ENCODE measurements at places on chromosomes 3 and 15.

DNA sequence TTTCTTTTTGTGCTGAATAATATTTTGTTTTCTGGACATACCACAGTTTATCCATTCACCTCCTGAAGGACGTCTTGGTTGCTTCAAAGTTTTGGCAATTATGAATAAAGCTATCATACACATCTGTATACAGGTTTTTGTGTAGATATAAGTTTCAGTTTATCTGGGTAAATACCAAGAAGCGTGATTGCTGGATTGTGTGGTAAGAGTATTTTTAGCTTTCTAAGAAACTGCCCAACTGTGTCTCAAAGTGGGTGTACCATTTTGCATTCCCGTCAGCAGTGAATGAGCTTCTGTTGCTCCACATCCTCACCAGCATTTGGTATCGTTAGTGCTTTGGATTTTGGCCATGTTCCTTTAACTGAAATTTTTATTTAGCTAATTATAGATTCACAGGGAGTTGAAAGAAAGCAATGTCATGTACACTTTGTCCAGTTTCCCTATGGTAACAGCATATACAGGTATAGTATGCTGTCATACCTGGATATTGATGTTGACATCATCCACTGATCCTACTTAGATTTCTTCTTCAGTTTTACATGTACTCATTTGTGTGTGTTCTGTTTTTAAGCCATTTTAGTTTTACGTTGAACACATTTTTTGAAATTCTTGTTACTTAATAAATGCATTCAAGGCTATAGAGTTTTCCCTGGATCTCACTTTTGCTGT, 11.9 kb downstream of the ARID3B start:
- no peak for DNase-seq

DNA sequence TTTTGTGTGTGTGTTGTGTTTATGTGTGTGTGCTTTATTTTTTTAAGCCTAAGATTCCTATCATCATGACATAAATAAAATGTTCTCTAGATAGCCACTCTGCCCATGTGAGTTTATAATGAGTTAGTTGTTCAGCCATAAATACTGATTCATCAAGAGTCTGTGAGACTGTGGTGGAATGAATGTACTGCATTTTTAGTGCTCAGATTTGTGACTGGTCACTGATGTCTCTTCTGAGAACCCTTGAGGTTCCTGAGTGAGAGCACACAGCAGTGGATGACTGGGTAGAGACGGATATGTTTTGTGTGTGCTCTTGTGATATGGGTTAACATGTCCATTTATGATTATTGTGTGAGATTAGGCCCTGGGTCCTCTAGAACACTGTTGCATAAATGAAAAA, 51.2 kb downstream of the SETD5 start:
- DNase-seq = no peak

- no peak for DNase-seq
Measured at GRCh38 chr3:115187149-115187757, 40.2 kb upstream of the ZBTB20 start.

DNA sequence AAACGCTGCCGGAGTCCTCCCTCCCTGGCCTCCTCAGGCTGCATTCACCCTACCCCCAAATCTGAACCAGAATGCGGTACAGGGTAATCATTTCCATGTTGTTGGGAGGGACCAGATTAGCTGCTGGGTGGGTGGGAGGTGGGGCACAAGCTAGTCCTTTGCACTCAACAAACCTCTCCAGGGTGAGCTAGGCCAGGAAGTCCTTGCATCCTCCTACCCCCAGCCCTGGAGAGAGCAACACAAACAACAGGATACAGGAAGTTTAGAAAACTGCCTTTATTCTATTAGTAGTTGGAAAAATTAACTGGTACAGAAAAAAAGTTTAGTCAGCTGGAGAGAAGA, 702 bp upstream of the GPX1 start:
- no peak for DNase-seq

DNA sequence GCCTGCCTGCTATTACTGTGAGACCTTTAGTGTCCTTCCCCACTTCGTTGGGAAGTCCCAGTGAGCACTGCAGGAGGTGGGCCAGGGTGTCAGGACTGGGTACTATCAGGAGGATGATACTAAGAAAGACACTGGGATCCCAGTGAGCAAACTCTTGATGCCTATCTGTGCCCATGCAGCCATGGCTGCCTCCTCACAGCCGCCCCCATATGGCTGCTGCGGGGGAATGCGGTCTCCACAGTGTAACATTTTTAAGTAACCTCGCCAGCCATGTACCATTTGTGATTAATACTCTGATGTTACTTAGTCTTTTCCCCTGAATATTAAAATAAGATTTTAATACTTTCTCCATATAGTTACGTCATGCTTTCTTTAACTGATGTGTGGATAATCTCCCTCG, 312.2 kb downstream of the RYR3 start:
- no peak for DNase-seq

DNA sequence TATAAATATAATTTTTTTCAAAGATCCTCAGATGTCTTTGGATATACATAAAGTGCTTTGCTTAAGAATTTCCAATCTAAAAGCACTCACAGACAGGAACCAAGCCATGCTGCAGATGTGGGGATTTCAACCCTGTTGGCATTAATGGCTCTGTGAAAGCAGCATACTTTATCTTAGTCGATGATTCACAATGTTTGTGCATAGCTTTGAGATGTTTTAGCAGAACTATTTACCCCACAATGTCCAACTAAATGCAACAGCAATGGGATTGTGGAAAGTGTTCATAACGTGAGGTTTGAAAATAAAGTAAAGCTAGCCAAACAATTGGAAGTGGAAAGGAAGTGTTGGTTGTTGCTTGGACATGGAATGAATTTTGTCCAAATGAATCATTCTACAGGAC, 371.4 kb downstream of the SOX2 start:
- no peak for DNase-seq

- no peak for DNase-seq
Measured at GRCh38 chr3:54177816-54178215, 55.5 kb downstream of the CACNA2D3 start.

GRCh38 chr3:72186400-72186855, 401.5 kb upstream of the PROK2 start:
- no peak for DNase-seq

GRCh38 chr3:43046583-43046982, 59.3 kb downstream of the POMGNT2 start:
- DNase-seq = no peak

Measured in naive thymus-derived CD4-positive, alpha-beta T cell (primary cell).